ENCODE measurements at places on chromosomes 5 and 9.

GRCh38 chr5:4513381-4513780 is 626.7 kb upstream of the ADAMTS16 start:
- DNase-seq = no peak

DNA sequence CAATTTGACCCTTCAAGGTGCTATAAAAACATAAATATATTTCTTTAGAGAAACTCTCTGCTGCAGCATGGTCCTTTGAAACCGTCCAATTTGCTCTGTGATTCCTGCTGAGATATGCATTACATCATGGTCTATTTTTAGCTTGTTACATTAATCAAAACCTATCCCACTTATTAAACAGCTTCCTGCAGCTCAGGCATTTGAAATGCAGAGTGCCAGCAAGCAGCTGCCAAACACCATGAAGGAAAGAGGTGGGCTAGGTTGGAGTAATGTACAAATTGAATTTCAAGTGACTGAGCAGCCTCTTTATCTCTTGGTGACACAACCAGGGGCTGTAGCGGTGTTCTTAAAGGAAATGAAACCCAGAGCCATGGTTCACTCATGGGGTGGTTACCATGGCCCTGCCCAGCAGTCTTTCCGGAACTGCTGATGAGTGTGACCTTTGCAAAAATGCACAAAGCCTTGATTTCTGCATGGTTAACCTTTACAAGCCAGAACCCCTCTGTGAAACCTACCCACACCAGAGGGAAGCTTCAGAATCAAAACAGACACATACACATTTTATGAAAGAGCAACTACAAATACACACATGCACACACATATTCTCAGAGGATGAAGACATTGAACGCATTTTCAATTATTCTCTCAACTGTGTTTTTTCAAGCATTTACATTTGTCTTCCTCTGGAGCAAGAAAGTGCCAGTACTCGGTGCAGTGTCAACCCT is 155.8 kb upstream of the ZNF608 start:
- no peak for DNase-seq

GRCh38 chr9:99121604-99122003 is 16.7 kb downstream of the TGFBR1 start:
- DNase-seq = no peak

DNA sequence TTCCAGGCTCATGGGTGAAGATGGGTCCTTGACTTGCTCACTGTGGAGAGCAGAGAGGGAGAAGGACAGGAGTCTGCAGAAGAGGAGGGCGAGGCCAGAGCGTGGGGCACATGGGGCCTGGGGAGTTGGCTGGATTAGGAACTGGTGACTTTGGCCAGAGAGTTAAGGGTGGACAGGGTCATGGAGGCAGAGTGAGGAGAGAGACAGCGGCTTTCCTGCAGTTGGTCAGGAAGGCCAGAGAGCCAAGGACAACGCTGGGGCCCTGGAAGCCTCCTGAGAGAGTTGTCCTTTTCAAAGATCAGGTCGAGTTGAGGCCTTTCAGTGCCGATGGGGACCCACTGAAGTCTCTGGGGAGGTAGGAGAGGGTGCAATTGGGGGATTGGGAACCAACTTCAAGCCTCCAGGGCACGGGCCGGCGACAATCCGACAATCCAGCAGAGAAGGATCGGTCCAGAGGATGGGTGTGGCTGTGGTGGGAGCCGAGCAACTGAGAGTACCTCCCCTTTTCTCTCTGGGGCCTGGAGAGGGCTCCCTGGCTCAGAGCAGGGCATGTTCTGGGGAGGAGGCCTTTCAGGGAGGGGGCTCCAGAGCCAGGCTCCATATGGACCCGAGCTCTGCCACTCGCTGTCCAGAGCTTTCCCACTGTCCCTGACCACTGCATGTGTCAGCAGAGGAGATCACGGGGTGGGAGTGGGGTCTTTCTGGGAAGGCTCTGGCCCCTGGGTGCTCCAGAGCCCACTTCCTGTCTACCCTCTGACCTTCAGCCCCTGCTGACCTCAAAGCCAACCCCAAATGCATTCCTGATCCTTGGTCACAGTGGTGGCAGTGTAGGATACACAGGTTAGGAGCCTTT is 7.5 kb upstream of the PHYHD1 start:
- no peak for DNase-seq

GRCh38 chr5:73213566-73213998 is 40.6 kb downstream of the TMEM174 start:
- DNase-seq = no peak
